ENCODE measurements at places on chromosomes 4 and X. TPM values are rescaled to one million over a fixed set of nuclear protein-coding genes. Genes with fewer than 3 reads are reported as not detected.

- DNase-seq: peak; percentile 52
Measured at GRCh38 chrX:133375615-133376340, 39.5 kb downstream of the GPC4 start.

DNA sequence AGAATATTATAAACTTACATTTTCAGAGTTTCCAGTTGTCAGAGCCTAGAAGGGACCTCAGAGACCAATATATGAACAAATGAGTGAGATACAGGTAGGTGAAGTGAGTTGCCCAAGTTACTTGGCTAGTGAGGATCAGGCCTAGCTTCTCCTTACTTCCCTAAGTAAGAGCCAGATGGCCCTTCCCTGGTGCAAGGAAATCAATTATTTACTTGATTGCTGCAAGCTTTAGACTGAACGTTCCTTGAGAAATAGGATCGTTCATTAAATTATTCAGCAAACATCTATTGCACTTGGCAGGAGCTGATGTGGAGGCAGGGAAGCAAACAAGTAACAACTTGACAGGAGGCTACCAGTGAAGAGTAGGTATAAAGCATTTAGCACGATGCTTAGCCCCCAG is 117.8 kb downstream of the EFHC2 start:
- no peak for DNase-seq

DNA sequence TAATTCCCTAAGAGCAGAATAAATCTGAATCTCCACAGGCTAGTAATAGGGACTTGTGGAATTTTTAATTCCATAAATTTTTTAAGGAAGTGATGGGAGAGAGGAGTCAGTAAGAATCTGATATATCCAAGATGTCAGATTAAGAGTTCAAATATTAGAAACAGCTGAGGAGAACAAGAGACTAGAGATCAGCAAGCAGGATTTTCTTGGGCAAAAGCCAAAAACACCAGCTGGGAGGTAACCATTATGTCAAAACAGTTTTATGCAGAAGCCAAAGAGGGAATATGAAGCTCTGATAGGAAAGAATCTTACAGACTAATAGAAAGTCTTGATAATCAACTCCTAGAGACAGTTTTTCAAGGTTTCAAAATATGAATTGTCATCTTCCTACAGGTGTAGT is 72.2 kb upstream of the RBPJ start:
- DNase-seq: peak; percentile 97

GRCh38 chrX:109793191-109793590 is 60.1 kb upstream of the ACSL4 start:
- no peak for DNase-seq

DNA sequence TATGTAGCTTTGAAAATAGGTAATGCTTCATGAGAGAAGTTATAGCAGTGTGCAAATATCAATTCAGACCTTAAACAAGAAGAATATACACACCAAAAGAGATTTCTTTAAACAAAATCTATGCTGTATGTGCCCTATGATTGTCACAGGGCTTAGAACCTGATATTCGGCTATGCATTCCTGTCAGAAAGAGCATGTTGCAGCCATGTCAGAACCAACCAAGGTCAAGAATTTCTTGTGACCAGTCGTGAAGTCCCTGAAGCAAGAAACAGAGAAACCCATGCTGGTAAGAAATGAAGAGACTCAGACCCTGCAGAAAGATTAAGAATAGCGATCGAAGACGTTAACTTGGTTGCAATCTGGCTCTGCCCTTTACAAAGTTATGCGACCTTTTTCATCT is 210.3 kb upstream of the SPIN4 start:
- DNase-seq: no peak

The SOX3 gene
- not detected for total RNA-seq

The GYG2 gene
- total RNA-seq: 14.4 TPM

The GC gene
- not detected for total RNA-seq

The ODAPH gene
- total RNA-seq: not detected

The CCNQ gene
- 32.5 TPM for total RNA-seq
